ENCODE measurements at places on chromosomes 4 and X. TPM values are rescaled to one million over a fixed set of nuclear protein-coding genes. Genes with fewer than 3 reads are reported as not detected.

GLRB gene
- total RNA-seq: 19.4 TPM

- no peaks in the 10 kb centered on the region for H3K36me3 ChIP-seq
- DNase-seq: no peak
- H3K4me1 ChIP-seq: peaks cover 13% of the 10 kb centered on the region
- no peak overlapping the region for H3K4me3 ChIP-seq
Observed at GRCh38 chr4:179465131-179465797, 2023.0 kb upstream of the AGA start.

DNA sequence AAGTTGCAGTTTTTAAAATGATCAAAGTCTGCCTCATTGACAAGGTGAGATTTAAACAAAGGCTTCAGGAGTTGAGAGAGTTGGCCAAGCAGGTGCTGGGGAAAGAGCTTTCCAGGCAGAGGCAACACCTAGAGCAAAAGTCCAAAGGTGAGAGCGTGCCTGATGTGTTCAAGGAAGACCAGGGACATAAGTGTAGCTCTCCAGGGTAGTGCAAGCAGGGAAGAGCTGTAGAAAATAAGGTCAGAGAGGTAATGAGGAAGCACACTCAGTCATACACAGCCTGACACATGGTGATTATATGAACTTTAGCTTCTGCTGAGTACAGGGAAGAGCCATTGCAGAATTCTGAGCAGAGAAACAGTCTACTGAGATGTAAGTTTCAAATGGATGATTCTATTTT, 265.0 kb upstream of the NWD2 start:
- DNase-seq: no peak
- no peaks in the 10 kb centered on the region for H3K4me1 ChIP-seq
- H3K36me3 ChIP-seq: no peaks in the 10 kb centered on the region
- H3K4me3 ChIP-seq: no peak overlapping the region

DNA sequence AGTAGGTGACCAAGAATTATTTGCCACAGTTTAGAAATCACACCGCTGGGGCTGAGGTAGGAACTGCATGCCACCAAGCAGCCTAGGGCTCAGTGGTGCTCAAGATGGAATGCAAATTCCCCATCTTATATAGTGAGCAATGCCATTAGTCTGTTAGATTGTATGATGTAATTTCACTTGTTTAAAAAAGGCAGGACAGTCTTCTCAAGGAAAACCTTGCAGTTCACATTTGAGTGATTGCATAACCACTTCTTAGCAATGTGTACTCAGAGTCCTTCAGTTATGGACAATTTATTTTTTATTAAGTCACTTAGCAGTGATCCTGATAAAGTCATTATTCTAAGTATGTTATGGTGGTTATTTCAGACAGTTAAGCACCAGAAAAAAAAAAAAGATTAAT, 142.9 kb upstream of the SFRP2 start:
- H3K27me3 ChIP-seq: peaks cover 15% of the 10 kb centered on the region
- DNase-seq: no peak
- no peaks in the 10 kb centered on the region for H3K36me3 ChIP-seq
- peak overlapping the region; percentile 23 for H3K27ac ChIP-seq
- H3K4me3 ChIP-seq: no peak overlapping the region
- peaks cover 27% of the 10 kb centered on the region for H3K4me1 ChIP-seq

GRCh38 chr4:740011-740410, 34.4 kb downstream of the PCGF3 start:
- H3K4me1 ChIP-seq: peaks cover 26% of the 10 kb centered on the region
- H3K4me3 ChIP-seq: no peak overlapping the region
- no peak for DNase-seq

DNA sequence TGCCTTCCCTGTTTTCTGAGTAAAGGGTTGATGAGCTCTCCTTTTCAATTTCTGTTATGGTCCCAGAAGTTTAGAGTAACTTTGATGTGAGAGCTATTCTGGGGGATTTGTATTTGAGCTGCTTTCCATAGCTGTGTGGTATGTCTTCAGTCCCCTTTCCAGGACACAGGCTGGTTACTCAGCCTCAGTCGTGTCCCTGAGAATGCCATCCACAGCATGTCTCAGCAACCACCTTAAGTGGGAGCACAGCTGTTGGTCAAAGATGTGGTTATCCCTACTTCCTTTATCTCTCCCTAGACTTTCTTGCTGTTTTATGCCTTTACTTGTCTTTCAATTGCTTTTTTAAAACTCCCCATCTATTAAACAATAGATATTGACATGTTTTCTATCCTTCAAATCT, 37.8 kb downstream of the RNF175 start:
- no peaks in the 10 kb centered on the region for H3K36me3 ChIP-seq
- no peak overlapping the region for H3K4me3 ChIP-seq
- peaks cover 11% of the 10 kb centered on the region for H3K27me3 ChIP-seq
- H3K27ac ChIP-seq: no peak overlapping the region
- no peak for DNase-seq

ASB12 gene
- total RNA-seq: not detected

DNA sequence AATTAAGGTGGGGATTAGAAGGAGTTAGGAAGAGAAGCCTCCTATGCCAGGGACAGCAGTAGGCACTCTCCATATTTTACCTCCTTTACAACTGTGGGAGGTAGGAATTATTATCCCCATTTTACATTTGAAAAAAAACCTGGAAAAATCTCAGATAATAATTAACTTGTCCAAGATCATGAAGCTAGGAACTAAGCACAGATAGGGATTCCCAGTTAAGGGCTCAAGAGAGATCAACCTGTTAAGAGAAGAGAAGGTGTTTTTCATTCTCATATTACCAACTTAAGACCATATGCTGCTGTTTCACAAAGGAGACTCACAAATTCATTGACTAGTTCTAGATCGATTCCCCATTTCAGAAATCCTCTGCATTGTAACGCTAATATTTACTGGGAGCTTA, 16.1 kb upstream of the FAM47E start:
- peaks cover 3% of the 10 kb centered on the region for H3K36me3 ChIP-seq
- H3K4me3 ChIP-seq: no peak overlapping the region
- no peak overlapping the region for H3K27ac ChIP-seq
- DNase-seq: no peak

TRPC3 gene
- 0.24 TPM for total RNA-seq

NPY2R gene
- total RNA-seq: not detected

SLC10A4 gene
- total RNA-seq: not detected

- H3K4me1 ChIP-seq: no peaks in the 10 kb centered on the region
- H3K27me3 ChIP-seq: peaks cover 20% of the 10 kb centered on the region
- no peak overlapping the region for H3K27ac ChIP-seq
- H3K4me3 ChIP-seq: no peak overlapping the region
- no peaks in the 10 kb centered on the region for H3K36me3 ChIP-seq
Observed at GRCh38 chr4:81021142-81021944, 9.2 kb upstream of the BMP3 start.

DNA sequence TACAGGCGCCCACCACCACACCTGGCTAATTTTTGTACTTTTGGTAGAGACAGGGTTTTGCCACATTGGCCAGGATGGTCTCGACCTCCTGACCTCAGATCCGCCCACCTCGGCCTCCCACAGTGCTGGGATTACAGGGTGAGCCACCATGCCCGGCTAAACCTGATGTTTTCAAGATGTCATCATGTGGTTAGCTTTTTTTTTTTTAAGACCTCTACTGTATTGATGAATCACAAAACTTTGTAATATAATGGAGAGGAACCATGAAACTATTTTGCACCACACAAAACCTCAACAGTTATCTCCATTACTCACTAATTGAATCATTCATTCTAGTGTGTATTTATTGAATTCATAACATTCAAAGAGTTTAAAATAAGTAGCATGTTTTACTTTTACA, 94.7 kb upstream of the NEIL3 start:
- no peaks in the 10 kb centered on the region for H3K36me3 ChIP-seq
- H3K4me1 ChIP-seq: no peaks in the 10 kb centered on the region
- peaks cover 19% of the 10 kb centered on the region for H3K27me3 ChIP-seq
- H3K27ac ChIP-seq: no peak overlapping the region
- no peak overlapping the region for H3K4me3 ChIP-seq

DNA sequence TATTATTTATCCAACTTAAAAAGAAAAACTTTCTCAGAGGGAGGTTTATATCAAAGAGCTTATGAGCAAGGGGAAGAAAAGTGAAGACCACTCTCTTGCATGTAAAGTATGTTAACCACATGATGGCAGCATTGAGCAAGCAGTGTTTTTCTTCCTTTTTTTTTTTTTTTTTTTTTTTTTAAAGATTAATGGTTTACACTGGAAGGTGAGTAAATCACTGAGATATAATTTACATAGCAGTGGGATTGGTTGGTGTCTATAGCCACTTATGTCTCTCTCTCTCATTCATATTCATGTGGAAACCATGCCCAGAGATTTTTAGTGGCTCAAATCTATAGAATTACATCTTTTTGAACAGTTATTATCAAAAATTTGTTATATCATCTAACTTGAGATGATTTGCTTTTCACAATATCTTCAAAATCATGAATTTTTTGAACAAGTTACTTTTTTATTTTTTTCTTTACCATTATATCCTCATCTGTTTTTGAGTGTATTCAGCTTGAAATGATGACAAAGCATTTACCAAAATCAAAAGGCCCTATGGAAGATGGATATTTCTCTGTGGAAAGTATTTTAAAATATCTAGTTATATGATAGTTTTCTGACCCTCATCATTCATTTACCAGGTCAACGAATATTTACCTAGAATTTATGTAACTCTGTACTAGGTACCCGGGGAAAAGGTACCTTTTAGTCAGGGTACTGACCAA, 31.6 kb downstream of the MTHFD2L start:
- H3K4me3 ChIP-seq: no peak overlapping the region
- H3K36me3 ChIP-seq: peaks cover 3% of the 10 kb centered on the region
- no peaks in the 10 kb centered on the region for H3K4me1 ChIP-seq
- no peak overlapping the region for H3K27ac ChIP-seq
- H3K27me3 ChIP-seq: peaks cover 2% of the 10 kb centered on the region

DNA sequence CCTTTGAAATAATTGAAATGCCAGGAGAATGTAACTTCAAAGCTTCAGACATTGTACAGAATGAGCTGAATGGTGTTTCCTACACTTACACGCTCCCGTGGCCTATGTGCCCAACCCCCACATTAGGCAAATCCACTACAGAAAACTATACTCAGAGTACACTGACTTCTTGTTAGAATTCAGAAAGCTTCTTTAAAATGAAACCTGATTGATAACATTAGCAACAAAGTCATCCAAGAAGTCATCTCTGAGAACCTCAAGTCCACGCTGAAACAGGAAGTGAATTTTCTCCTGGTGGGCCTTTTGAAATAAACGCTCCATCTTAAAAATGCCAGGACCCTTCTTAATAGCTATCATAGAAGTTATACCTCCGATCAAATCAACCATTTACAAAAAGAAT, 136.3 kb downstream of the TSPAN5 start:
- H3K4me3 ChIP-seq: peak overlapping the region; percentile 26
- peaks cover 72% of the 10 kb centered on the region for H3K4me1 ChIP-seq
- peak overlapping the region; percentile 83 for H3K27ac ChIP-seq
- no peaks in the 10 kb centered on the region for H3K27me3 ChIP-seq
- no peak for DNase-seq

DNA sequence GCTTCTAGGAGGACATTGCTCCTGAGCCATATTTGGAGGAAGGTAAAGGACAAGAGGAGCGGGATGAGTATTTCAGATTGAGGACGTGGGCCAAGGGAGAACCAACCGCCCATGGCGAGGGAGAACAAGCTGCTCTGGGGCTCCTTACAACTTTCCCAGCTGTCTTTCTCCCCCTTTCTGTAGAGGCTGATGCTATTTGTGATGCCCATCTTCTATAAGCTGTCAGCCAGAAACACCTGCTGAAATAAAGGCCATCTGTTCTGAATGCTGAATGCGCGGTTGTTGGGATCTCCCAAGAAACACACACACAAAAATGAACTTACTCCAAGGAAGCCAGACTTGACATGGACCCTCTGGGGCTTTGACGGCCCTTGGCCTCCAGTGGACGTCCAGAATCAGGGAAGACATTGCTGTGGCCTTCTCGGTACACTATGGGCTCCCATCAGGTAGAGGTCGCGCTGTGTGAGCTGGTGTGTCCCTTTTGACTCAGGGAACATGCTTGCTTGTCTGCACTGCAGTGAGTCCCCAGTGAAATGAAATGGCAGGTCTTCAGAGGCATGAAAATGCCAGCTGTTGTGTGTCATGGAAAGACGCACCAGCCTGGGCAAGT, 30.9 kb downstream of the RWDD4 start:
- H3K4me1 ChIP-seq: no peaks in the 10 kb centered on the region
- H3K4me3 ChIP-seq: no peak overlapping the region
- no peak overlapping the region for H3K27ac ChIP-seq
- H3K27me3 ChIP-seq: no peaks in the 10 kb centered on the region
- DNase-seq: no peak

DNA sequence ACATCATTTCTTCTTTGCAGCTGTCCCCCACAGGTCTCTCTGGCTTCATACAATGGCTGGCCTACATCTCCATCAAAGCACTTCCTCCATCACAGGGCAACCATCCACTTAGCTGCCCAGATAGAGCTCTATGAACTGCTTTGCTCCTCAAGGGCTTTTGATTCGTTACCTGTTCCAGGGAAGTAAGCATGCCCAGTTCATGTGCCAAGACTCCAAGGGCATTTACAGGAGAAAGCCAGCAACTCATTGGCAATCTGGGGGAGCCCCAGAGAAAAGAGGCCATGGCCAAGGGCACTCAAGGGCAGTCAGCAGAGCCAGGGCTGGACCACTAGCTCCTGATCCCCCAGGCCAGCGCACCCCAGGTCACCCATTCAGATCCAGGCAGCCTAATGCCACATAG, 24.5 kb upstream of the ZNF185 start:
- DNase-seq: no peak
- H3K4me1 ChIP-seq: no peaks in the 10 kb centered on the region
- no peak overlapping the region for H3K4me3 ChIP-seq
- H3K27me3 ChIP-seq: no peaks in the 10 kb centered on the region
- peaks cover 5% of the 10 kb centered on the region for H3K36me3 ChIP-seq

GRCh38 chr4:128951316-128951715, 141.8 kb downstream of the JADE1 start:
- H3K27me3 ChIP-seq: no peaks in the 10 kb centered on the region
- H3K36me3 ChIP-seq: peaks cover 14% of the 10 kb centered on the region
- peaks cover 5% of the 10 kb centered on the region for H3K4me1 ChIP-seq
- no peak for DNase-seq
- H3K27ac ChIP-seq: no peak overlapping the region

GRCh38 chrX:6667048-6667768, 132.3 kb upstream of the VCX3A start:
- no peaks in the 10 kb centered on the region for H3K27me3 ChIP-seq
- no peak overlapping the region for H3K4me3 ChIP-seq
- H3K36me3 ChIP-seq: no peaks in the 10 kb centered on the region
- DNase-seq: no peak
- no peak overlapping the region for H3K27ac ChIP-seq

- no peak for DNase-seq
- H3K36me3 ChIP-seq: peaks cover 1% of the 10 kb centered on the region
- H3K4me1 ChIP-seq: no peaks in the 10 kb centered on the region
- no peak overlapping the region for H3K27ac ChIP-seq
Observed at GRCh38 chr4:157832596-157832995, 340.2 kb downstream of the GASK1B start.

GRCh38 chrX:10618961-10619360, 1.4 kb downstream of the MID1 start:
- peak overlapping the region; percentile 91 for H3K27ac ChIP-seq
- H3K4me3 ChIP-seq: peak overlapping the region; percentile 80
- DNase-seq: no peak
- peaks cover 45% of the 10 kb centered on the region for H3K4me1 ChIP-seq
- H3K36me3 ChIP-seq: no peaks in the 10 kb centered on the region

NDNF gene
- 0.24 TPM for total RNA-seq

SSX3 gene
- total RNA-seq: not detected

- no peak overlapping the region for H3K4me3 ChIP-seq
- H3K4me1 ChIP-seq: peaks cover 22% of the 10 kb centered on the region
- no peak overlapping the region for H3K27ac ChIP-seq
- peaks cover 10% of the 10 kb centered on the region for H3K36me3 ChIP-seq
- H3K27me3 ChIP-seq: no peaks in the 10 kb centered on the region
- DNase-seq: no peak
Observed at GRCh38 chr4:182640932-182641331, 276.3 kb downstream of the DCTD start.

GRCh38 chr4:98006060-98006459, 137.2 kb downstream of the STPG2 start:
- no peaks in the 10 kb centered on the region for H3K4me1 ChIP-seq
- no peaks in the 10 kb centered on the region for H3K27me3 ChIP-seq
- no peak for DNase-seq
